Thymus (tissue), 14 donors: ENCODE measurements at places on chromosomes 7 and 10. TPM values are rescaled to one million over a fixed set of nuclear protein-coding genes. Genes with fewer than 3 reads are reported as not detected.

The BTBD16 gene
- 0.14 TPM for total RNA-seq

- DNase-seq = no peak
These were observed 1.3 kb downstream of the FGFR2 start for GRCh38 chr10:121596689-121597503.

The SEC24C gene
- total RNA-seq = 40.2 TPM

DNA sequence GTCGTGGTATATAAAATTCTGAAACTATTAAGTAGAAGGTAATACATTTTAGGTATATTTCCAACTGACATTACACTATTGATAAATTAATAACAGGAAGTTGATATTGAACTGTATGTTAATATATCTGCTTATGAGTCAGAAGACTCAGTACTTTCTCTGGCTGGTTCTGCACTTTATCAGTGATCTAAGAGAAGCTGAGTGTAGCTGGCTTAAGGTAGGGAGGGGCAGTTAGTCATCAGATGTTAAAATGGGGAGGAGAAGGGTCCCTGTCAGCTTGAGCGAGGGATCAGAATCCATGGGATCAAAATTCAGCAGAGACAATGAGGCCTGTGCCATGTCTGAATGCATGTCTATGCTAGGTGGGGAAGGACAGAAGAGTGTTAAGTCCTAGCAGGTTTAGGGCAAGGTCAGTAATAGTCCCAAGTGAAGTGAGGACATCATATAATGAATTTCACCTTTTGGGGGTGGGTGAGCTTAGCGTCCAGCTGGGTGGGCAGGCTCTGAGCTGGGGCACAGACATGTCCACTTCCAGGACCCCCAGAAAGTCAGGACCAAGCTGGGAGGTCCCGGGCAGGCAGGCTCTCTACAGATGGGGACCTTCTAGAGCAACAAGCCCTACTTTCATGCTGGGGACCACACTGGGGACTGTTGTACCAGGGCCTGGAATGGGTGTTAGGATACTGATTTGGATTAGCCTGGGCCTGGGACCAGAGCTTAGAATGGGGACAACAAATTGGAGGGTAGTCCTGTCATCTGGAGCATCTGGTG lies 82.9 kb downstream of the WDFY4 start:
- DNase-seq = no peak

The TUBAL3 gene
- total RNA-seq = 1.3 TPM

DNA sequence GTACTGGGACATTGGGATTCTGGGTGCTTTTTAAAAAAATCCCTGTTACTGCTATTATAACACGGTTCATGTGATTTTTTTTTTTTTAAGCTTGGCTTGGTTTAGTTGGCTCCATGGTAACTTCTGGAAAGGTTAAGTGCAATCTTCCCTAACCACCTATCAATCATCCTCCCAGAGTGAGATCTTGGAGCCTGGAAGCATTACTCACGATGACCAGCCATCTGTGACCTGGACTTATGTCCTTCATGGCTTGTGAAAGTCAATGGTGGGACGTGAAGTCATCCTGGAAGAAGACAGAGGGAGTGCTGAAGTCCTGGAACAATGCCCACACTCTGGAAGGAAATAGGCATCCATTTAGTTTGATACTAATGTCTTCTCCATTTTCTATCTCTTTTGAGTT lies 135.5 kb upstream of the FRMD4A start:
- DNase-seq = no peak

The GSAP gene
- total RNA-seq = 12.4 TPM

The CPN1 gene
- total RNA-seq = not detected

The RELN gene
- total RNA-seq = 0.28 TPM

DNA sequence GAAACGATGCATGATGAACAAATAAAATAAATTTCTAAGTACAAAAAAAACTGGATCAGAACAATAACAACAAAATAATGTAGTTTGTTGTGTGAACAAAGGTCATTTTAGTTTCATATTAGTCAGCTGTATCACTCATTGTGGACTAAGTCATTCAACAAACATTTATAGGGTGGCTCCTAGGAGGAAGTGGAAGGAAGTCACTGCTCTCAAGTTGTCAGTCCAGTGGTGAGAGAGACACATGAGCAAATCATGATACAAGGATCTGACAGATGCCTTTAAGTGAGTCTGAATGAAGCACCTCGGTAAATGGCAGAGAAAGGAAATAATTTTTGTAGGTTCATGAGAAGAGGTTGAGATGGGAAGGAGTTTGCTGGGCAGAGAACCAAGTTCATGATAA lies 56.8 kb downstream of the EPDR1 start:
- no peak for DNase-seq
